ENCODE measurements at places on chromosomes 2 and 18. TPM values are rescaled to one million over a fixed set of nuclear protein-coding genes. Genes with fewer than 3 reads are reported as not detected.

Gene CYS1
- 4.0 TPM for total RNA-seq

Gene MYCN
- total RNA-seq, result 3.7 TPM

Gene G6PC2
- not detected for total RNA-seq

Gene AP1S3
- 52.7 TPM for total RNA-seq

Gene GAL3ST2
- 0.47 TPM for total RNA-seq

Gene CHN1
- 13.4 TPM for total RNA-seq

Gene MEMO1
- total RNA-seq, result 58.0 TPM

- DNase-seq, result no peak
These were observed 107.0 kb upstream of the SLC35G4 start for GRCh38 chr18:11502368-11502767.

DNA sequence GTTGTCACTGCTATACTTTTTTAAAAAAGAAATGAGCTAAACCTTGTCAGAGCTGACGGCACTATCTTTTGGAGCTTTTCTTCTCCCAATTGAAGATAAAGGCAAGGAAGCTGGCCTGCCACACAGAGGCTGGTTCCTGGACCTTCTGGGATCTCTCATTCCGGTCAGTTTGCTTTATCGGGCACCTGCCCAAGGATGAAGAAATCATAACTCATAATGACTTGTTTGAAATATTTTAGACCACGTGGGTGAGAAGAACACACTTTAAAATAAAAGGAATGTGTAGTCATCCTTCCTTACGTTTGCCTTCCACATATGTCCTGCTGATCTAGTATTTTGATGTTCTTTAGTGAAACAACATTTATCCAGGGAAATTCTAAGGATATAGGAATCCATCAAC is 535.7 kb downstream of the DCC start:
- DNase-seq, result no peak

DNA sequence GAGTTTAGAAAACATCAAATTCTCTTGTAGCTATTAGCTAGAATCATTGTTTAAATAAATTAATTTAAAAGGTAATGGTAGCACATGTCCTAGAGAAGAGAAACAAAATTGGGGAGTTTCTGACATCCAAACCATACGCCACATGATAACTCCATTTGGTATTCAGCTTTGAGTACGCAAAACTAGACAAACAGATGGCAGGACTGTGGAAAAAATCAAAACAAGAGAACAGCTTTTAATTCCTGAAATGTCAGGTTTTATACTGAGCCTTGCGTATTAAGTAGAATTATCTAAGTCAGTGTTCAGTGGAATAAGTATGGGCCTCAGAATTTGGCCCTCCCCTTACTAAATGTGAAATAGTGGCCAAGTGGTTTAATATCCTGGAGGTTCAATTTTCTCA is 82.4 kb upstream of the PDE1A start:
- no peak for DNase-seq

- no peak for DNase-seq
These were observed 691.2 kb downstream of the EPHA4 start for GRCh38 chr2:220880623-220881596.

DNA sequence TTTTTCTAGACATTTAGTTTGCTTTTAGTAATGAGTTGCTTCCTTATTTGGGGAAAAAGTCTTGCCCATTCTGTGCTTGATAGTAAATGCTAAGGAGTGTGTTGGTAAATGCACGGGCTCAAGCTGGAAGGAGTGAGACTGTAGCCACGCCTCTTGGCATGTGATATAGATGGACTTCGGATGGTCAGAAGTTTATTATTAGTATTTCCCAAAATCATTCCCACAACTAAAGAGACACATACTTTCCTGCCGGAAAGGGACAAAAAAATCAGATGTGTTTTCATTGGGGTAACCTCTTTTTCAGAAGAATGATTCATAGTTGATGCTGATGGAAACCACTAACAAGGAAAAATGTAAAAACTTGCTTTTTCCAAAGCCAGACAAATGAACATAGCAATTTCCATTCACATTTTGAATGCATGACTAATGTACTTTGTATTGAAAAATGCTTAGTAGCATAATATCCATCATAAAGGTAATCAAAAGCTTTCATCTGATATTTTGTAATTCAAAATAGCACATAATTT is 133.2 kb downstream of the ZNF532 start:
- no peak for DNase-seq

- DNase-seq, result no peak
These were observed 82.9 kb upstream of the CDKL4 start for GRCh38 chr2:39326644-39327043.

DNA sequence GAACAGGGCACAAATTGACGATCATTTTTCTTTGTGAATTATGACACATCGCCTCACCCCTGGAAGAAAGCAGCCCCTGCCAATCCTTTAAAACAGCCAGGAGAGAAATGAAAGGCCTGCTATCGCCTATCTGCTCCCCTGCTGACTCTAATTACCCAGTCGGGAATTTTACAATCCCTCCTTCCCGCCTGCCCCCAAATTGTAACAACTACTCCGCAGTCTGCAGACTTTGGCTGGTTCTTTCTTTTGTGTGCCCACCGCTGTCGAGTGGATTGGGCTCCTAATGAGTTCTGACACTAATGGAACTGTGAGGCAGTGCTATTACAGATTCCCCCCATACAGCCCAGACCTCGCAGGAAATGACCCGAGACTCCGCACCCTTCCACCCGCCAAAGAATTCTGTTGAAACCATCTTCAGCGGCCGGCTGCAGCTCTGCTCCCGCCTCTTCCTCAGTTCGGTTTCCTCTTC is 281.2 kb upstream of the PARD3B start:
- DNase-seq, result no peak

- no peak for DNase-seq
These were observed 969.7 kb downstream of the DCDC2C start for GRCh38 chr2:4673025-4673489.

GRCh38 chr2:182594286-182594685 is 121.8 kb upstream of the DNAJC10 start:
- no peak for DNase-seq

- DNase-seq, result peak; percentile 22
These were observed 26.3 kb downstream of the GPR55 start for GRCh38 chr2:230898713-230899091.

DNA sequence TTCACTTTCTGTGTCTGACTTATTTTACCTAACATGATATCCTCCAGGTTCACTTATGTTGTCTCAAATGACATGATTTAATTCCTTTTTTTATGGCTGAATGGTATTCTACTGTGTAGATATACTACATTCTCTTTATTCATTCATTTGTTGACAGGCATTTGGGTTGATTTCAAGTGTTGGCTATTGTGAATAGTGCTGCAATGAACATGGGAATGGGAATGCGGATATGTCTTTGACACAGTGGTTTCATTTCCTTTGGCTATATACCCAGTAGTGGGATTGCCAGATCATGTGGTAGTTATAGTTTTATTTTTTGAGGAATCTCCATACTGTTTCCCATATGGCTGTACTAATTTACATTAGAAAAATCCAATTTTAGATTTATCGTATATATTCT is 195.4 kb upstream of the KLHL14 start:
- no peak for DNase-seq

DNA sequence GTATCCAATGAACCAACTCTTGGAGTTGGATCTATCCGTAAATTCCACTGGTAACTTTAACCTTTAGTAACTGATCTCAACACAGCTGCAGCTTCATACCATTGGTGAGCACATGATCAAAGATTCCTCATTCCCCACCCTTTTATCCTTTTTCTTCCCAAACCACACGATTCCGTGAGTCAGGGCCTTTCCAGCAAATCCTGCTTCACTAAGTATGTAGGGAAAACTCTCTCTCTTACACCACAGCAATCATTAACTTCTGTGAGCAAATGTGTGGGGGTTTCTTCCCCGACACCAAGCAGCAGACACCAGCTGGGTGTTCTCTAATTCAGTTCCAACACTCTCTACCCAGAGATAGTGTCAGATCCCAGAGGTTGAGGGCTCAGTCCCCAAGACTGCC is 23.5 kb downstream of the ELP2 start:
- DNase-seq, result no peak

- DNase-seq, result peak; percentile 79
These were observed at the start of gene GAD1 for GRCh38 chr2:170816504-170817092. GAD1 (plus strand) TSS chr2:170816887; CDS start chr2:170818592, 1,705 bp downstream.

GRCh38 chr2:184125867-184126266 is 472.5 kb upstream of the ZNF804A start:
- no peak for DNase-seq

DNA sequence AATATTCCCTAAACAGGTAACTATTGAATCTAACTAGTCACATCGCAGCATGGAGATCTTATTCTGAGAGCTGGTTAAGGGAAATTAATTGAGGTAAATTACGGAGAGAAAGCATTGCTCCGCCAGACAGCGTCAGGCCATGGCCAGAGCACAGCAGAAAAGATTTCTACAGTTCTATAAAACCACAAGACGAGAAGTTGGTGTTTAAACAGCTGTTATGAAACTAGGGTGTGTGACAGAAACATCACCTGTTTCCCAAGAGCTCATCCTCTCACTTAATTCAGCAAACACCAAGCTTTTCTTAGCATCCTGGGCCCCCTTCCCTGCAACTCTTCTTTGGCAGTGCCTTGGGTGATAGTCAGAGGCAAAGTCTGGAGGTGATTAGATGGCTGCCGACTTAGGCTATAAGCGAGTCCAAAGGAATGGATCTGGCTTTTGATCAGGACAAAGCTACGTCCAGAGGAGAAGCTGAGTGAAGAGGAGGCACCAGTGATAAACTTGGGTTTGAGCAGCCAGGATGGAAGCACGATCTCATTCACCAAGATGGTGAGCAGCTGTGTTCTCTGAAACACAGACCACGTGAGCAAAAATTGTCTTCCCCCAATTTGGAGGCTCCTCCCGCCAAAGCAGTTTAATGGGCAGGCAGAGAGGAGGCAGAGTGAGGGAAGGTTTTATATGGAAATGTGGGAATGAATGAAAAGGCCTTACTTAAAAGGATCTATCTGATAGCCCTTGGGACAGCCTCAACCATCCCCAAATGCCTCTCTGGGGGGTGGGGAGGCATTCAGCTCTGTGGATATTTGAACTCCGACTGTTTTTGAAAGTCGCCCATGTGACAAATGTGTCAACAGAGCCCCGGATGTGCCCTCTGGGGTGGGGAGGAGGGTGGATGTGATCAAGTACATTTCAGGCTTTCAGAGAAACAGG is 57.8 kb downstream of the PKDCC start:
- peak; percentile 74 for DNase-seq

GRCh38 chr2:20542746-20543468 is 96.0 kb downstream of the RHOB start:
- DNase-seq, result no peak

Measured in ureter (tissue), 1 donor.